NCI-H1694 (cell line): ENCODE measurements at places on chromosomes 2 and 18.

DNA sequence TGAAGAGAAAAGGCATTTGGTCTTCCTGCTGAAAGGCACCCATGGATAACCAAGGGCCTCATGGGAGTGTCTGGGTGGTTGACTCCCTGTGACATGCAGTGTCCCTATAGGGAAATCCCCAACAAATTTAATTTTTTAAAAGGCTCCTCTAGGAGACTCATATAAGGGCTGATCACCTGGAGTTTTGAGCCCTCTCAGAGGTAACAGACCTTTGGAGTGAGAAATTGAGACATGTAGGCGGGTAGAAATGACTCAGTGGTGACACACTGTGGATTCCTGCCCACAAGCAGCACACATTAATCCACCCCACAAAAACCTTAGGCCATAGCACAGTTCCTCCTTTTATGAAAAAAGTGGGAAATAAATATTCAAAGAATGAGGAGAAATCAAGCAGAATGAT is 557.0 kb upstream of the CNTNAP5 start:
- DNase-seq = no peak

DNA sequence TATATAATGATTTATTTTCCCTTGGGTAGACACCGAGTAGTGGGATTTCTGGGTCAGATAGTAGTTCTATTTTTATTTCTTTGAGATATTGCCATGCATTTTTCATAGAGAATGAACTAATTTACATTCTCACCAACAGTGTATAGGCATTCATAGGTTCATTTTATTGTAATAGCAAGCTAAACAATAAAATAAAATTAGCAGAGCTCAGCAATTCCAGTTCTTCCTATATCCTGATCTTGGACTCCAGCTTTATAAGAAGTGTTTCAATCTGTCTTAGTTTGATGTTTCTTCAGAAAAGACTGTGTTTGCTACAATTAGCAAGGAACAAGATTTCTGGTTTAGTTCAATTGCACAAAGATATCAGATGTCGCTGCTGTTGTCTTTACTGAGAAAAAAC is 1024.4 kb upstream of the LRRTM1 start:
- DNase-seq = no peak

- DNase-seq = no peak
Measured at GRCh38 chr2:89829828-89830227, 1138.4 kb downstream of the RPIA start.

DNA sequence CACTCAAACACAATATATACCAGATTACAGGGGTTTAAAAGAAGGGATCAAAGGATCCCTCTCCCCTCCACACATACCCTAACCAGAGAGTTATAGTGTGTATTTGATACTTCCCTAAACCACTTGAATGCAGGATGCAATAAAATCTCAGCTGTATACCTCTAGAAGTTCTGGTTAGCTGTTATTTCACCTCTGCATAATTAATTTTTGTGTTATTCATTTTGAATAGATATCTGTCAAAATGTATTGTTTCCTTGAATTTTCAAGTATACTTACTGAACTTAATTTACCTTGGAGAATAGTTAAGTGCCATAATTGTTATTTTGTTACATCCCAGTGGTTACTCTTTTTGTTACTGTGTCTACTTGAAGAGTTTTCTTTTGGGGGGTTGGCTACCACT is 34.5 kb downstream of the DDX1 start:
- DNase-seq = no peak

GRCh38 chr2:231605607-231606091 is 13.0 kb downstream of the TEX44 start:
- DNase-seq = no peak

- DNase-seq = peak; percentile 56
Measured at GRCh38 chr2:157055660-157056199, 201.8 kb upstream of the GALNT5 start.

GRCh38 chr2:181900007-181900651 is 8.6 kb downstream of the ITPRID2 start:
- DNase-seq = no peak

DNA sequence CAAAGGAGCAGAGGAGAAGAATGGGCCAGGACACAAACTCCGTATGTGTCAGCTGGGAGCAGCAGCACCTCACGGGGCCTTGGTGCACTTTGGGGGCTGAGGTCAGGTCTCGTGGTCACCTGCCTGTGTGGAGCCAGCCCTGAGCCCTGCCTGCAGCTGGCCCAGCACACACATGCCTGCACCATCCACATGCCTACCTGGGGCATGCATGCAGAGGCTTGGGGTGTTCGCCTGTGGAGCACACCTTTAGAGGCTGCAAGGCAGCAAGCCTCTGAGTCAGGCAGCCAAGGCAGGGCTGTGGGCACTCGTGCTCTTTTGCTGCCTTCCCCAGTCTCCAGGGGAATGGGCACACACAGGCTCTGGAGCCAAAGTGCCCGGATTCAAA is 36.0 kb downstream of the ARHGEF4 start:
- DNase-seq = no peak

GRCh38 chr2:106996171-106996769 is 110.3 kb upstream of the ST6GAL2 start:
- DNase-seq = peak; percentile 36

- peak; percentile 99 for DNase-seq
Measured at GRCh38 chr2:218605432-218605831, 2.3 kb upstream of the PLCD4 start.
